Islet precursor cell (in vitro differentiated cells): ENCODE measurements at places on chromosomes 1 and 21.

- DNase-seq, result no peak
Observed at GRCh38 chr1:29221296-29221695, 9.4 kb downstream of the MECR start.

DNA sequence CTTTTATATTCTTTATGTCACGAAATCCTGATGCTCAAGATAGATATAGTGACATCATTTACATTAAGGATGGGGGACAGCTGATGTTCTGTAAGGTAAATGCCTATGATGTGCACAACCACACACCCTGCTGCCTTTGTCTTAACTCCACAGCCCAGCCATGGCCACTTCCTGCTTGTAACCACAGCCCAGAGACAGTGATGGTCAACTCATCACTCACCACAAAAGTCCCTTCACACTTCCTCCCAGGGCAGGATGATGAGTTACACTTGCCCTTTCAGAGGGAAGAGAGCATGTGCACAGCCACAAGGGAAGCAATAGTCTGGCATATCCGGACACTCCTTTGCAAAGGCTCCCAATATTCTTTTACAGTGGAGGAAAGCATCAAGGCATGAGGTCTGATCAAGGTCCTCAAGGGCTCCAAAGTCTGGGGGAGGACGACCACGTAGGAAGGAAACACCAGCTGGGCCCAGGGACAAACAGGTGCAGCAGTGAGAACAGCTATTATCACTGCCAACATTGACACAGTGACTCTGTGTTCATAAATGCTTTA, 53.8 kb downstream of the PLPP3 start:
- DNase-seq, result peak; percentile 67

- no peak for DNase-seq
Observed at GRCh38 chr1:198794498-198794897, 155.7 kb downstream of the PTPRC start.

DNA sequence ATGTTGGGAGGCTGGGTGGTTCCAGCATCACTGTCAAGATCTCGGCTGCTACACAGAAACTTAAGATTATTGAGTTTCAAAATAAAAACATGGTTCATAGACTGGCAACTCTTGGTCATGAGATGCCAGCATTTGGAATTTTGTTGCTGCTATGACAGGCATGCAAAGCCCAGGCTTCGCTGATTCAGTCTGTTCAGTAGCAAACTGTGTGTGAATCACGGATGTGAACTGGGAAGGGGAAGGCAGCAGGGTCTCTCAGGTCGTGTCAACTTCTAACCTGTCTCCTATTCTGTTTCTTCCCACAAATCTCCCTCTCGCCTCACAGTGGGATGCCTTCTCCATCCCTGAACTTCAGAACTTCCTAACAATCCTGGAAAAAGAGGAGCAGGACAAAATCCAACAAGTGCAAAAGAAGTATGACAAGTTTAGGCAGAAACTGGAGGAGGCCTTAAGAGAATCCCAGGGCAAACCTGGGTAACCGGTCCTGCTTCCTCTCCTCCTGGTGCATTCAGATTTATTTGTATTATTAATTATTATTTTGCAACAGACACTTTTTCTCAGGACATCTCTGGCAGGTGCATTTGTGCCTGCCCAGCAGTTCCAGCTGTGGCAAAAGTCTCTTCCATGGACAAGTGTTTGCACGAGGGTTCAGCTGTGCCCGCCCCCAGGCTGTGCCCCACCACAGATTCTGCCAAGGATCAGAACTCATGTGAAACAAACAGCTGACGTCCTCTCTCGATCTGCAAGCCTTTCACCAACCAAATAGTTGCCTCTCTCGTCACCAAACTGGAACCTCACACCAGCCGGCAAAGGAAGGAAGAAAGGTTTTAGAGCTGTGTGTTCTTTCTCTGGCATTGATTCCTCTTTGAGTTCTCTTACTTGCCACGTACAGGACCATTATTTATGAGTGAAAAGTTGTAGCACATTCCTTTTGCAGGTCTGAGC, 25.5 kb downstream of the EIF2D start:
- no peak for DNase-seq

GRCh38 chr21:28066076-28066475, 926.6 kb downstream of the LTN1 start:
- no peak for DNase-seq

DNA sequence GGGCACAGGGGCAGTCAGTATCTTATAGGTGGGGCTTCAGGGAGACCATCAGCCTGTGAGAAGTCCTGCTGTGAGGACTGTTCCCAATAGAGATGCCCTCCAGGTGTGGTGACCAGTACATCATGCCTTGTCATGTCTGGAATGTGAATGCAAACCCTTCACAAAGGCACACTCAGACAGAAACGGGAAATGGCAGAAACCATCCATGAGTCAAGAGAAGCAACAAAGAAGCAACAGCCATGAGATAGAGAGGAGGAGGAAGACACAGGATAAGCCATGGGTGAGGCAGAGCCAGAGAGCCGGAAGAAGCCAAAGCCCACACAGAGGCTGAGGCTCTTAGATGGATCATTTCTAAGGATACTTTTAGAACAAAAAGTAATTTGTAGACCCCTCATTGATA, 20.1 kb upstream of the ZP4 start:
- no peak for DNase-seq

DNA sequence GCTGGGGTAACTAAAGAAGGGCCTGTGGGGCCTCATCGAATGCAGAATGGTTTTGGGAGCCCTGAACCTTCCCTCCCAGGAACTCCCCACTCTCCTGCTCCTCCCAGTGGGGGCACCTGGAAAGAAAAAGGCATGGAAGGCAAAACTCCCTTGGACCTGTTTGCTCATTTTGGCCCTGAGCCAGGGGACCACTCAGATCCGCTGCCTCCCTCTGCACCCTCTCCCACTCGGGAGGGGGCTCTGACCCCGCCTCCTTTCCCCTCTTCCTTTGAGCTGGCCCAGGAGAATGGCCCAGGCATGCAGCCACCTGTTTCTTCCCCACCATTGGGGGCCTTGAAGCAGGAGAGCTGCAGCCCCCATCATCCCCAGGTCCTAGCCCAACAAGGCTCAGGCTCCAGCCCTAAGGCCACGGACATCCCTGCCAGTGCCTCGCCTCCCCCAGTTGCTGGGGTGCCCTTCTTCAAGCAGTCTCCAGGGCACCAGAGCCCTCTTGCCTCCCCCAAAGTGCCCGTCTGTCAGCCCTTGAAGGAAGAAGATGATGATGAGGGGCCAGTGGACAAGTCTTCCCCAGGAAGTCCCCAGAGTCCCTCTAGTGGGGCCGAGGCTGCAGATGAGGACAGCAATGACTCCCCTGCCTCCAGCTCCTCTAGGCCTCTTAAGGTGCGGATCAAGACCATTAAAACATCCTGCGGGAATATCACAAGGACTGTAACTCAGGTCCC, 4.7 kb downstream of the ZNF687 start:
- no peak for DNase-seq

DNA sequence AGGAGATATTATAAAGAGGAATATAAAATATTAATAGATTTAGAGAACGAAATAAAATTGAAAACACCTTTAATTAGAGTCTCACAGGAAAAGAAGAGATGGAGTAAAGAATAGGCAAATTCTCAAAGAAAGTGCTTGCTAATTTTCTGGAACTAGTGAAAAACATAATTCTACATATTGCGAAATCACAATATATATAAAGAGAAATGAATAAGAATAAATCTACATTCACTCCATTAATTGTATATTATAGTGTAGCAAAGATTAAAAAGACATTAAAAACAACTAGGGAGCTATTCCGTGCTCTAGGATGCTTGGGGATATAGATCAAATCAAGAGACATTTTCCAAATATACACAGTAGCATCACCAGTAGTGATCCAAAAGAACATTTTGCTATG, 685.2 kb upstream of the NCAM2 start:
- DNase-seq, result no peak

GRCh38 chr1:159010391-159010790, 684 bp downstream of the IFI16 start:
- DNase-seq, result no peak

DNA sequence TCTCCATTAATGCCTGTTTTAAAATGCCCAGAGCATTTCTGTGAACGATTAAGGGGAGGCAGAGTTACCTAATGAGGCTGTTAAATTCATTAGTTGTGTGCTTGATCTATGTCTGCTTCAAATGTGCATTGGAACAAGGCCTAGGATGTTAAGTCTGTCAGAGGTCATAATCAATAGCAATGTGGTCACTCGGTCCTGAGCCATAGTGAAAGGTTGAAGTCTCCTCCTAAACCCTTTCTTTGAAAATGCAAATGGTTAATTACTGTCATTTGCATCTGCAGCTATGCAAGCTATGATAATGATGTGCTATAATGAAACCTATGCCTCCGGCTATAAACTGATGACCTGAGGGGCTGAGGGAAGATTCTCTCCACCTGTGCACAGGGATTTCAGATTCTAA, 114.2 kb upstream of the NR5A2 start:
- peak; percentile 59 for DNase-seq

GRCh38 chr1:54995835-54996234, 2.9 kb upstream of the BSND start:
- no peak for DNase-seq

DNA sequence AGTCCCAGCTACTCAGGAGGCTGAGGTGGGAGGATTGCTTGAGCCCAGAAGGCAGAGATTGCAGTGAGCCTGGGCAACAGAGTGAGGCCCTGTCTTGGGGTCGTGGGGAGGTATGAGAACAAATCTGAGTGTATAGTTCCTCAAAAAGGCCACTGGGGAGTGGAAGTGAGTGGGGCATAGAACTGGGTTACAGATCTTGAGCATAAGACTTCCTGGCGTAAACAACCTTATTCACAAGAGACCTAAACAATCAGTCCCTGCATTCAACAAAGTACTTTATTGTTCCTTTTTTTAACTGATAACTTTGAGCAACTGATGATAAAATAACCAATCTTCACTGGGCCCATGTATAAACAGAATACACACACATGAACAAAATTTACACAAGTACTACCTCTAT, 72.7 kb upstream of the MUTYH start:
- DNase-seq, result no peak

DNA sequence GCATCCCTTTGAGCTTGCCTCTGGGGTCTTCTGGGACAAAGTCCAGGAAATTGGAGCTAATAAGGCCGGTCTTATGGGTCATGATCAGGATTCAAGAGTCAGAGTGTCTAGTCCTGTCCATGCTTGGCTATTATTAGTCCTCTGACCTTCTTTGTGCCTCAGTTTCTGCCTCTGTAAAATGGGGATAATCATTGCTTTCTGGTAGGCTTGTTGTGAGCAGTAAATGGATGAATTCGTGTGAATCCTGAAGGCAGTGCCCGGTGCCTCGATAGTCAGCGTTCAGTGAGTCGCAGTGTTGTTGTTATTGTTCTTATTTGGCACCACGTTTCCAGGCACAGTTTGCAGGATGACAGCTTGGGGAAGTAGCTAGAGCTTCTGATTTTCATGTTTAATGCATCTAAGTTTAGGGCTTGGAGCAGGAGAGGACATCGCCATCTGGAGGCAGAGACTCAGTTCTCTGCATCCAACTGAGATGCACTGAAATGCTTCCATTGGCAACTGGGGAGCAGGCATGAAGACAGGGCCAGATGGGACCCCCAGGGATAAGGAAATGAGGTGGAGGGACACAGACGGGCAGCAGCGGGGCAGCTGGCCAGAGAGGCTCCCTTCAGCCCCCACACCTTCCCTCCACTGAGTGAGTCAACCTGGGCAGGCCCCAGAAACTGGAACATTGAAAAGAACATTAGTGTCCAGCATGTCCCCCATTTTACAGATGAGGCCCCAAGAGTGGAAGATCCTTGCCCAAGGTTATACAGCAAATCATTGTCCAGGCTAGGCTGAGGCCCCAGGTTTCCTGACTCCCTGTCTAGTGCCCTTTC, 160.3 kb downstream of the PTPRU start:
- no peak for DNase-seq

DNA sequence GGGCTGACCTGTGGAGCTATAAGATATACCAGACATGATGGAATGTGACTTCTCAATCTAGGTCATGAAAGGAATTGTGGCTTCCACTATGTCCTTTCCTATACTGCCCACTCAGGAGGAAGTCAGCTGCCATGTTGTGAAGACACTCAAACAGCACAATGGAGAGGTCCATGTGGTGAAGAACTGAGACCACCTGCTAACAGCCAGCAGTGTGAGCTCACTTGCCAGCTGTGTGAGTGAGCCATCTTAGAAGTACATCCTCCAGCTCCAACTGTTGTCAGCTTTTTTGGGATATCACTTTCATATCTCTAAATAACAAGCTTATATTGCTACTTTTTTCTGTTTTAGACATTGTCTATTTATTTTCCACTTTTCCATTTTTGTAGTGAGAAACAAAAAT, 29.7 kb downstream of the OLFML3 start:
- DNase-seq, result no peak

- no peak for DNase-seq
Observed at GRCh38 chr1:116880917-116881316, 28.8 kb upstream of the PTGFRN start.

DNA sequence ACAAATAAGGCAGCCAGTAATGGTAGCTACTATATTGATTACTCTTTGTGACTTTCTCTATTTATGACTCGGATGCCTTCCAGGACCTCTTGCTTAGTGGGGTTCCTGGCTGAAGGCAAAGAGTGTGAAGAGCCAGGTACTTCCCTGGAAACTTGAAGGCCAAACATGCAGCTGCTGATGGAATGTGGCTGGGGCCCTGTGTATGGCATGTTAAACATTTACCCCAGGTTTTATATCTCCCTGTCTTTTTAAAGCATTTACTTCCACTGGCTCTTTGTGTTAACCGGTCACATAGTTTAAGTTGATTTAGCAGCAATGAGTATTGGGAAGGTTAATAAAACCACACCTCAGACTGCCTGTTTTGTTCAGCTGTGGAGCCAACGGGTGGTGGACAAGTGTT, 45.7 kb upstream of the PAXBP1 start:
- no peak for DNase-seq

DNA sequence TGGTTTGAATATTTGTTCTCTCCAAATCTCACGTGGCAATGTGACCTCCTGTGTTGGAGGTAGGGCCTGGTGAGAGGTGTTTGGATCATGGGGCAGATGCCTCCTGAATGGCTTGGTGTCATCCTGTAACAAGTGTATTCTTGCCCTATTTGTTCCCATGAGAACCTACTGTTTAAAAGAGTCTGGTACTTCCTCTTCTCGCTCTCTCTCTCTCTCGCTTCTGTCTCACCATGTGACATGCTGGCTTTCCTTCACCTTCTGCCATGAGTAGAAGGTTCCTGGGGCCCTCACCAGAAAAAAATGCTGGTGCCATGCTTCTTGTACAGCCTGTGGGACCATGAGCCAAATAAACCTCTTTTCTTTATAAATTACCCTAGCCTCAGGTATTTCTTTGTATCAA, 8.4 kb upstream of the PAXBP1 start:
- no peak for DNase-seq

DNA sequence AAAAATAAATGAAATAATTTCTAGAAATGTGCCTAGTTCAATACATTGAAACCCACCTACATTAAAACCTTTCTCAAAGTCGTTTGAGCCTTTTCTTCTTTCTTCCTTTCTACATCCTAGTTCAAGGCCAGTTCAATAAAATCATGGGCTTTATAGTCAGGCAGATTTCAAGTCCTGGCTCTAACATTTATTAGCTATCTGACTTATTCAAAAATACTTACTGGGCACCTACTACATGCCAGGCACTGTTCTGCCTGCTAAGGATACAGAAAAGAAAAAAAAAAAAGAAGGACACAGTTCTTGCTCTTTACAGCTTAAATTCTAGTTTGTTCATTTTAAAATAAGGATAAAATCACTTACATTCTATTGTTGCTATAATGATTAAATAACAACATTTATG, 134.2 kb upstream of the FGGY start:
- DNase-seq, result no peak

GRCh38 chr1:24822887-24823286, 77.6 kb downstream of the CLIC4 start:
- no peak for DNase-seq

GRCh38 chr21:33265664-33266049, 510 bp upstream of the IL10RB start:
- peak; percentile 71 for DNase-seq

GRCh38 chr1:162977944-162978568, 91.1 kb upstream of the RGS4 start:
- no peak for DNase-seq
